ENCODE measurements at places on chromosomes 3 and 15. TPM values are rescaled to one million over a fixed set of nuclear protein-coding genes. Genes with fewer than 3 reads are reported as not detected.
A peak's percentile ranks its signal among the peaks of the same experiment; 100 is the strongest.

DNA sequence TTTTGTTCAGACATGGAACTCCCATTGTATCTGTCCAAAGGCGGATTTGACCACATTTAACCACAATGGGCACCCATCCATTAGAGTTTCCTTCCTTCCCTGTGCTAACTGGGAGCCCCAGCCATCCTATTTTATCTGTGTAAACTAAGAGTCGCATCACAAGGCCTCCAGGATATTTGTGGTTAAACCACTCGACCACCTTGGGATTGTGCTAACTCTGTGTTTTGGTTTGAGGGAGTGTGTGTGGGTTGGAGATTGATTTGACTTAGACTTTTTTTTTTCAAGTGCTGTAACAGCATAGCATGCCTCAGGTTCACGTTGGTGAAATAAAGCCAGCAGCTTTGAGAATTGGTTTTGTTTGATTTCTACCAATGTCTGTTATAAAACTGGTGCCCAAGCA, 100.4 kb upstream of the TP63 start:
- no peak for DNase-seq
- peak overlapping the region; percentile 11 for H3K27ac ChIP-seq
- no peaks in the 10 kb centered on the region for H3K27me3 ChIP-seq
- no peaks in the 10 kb centered on the region for H3K36me3 ChIP-seq

- H3K27me3 ChIP-seq, result no peaks in the 10 kb centered on the region
- H3K4me3 ChIP-seq, result no peak overlapping the region
- H3K27ac ChIP-seq, result no peak overlapping the region
- DNase-seq, result no peak
- no peaks in the 10 kb centered on the region for H3K36me3 ChIP-seq
- H3K4me1 ChIP-seq, result no peaks in the 10 kb centered on the region
Observed at GRCh38 chr15:79341396-79341795, 30.5 kb downstream of the TMED3 start.

- peaks cover 1% of the 10 kb centered on the region for H3K4me1 ChIP-seq
- DNase-seq, result no peak
- no peak overlapping the region for H3K27ac ChIP-seq
- H3K36me3 ChIP-seq, result no peaks in the 10 kb centered on the region
- no peak overlapping the region for H3K4me3 ChIP-seq
- no peaks in the 10 kb centered on the region for H3K27me3 ChIP-seq
Observed at GRCh38 chr3:38018296-38019266, 10.9 kb downstream of the PLCD1 start.

DNA sequence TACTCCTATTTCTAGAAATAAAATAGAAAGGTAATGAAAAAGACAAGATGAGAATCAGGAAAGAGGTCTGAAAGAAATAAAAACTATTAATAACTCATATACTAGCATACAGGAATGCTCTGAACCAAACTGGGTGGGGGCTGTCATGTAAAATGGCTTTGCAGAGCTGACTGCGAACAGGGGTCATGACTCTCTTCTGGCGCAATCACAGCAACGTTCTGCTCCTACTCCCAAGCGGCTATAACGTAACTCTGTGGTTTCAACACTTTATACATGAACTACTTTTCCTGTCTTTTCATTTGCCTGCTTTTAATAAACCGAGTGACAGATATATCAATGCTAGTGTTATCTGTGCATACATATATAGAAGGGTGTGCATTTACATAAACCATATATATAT, 116.7 kb downstream of the DLG1 start:
- peaks cover 7% of the 10 kb centered on the region for H3K36me3 ChIP-seq
- H3K4me1 ChIP-seq, result peaks cover 12% of the 10 kb centered on the region
- no peaks in the 10 kb centered on the region for H3K27me3 ChIP-seq
- H3K27ac ChIP-seq, result no peak overlapping the region
- H3K4me3 ChIP-seq, result no peak overlapping the region
- peak; percentile 68 for DNase-seq

- H3K4me1 ChIP-seq, result no peaks in the 10 kb centered on the region
- no peak for DNase-seq
- H3K4me3 ChIP-seq, result no peak overlapping the region
- H3K27me3 ChIP-seq, result no peaks in the 10 kb centered on the region
Observed at GRCh38 chr3:39724233-39724846, 85.1 kb upstream of the MYRIP start.

GRCh38 chr15:59298225-59298853, 74.3 kb downstream of the MYO1E start:
- no peaks in the 10 kb centered on the region for H3K27me3 ChIP-seq
- peak; percentile 79 for DNase-seq
- H3K36me3 ChIP-seq, result peaks cover 7% of the 10 kb centered on the region
- H3K4me3 ChIP-seq, result no peak overlapping the region
- peaks cover 53% of the 10 kb centered on the region for H3K4me1 ChIP-seq
- H3K27ac ChIP-seq, result peak overlapping the region; percentile 69

The ISLR2 gene
- not detected for total RNA-seq

The TIMMDC1 gene
- 108 TPM for total RNA-seq
